ENCODE measurements at places on chromosomes 7 and 10.

GRCh38 chr10:129912986-129913695 is 50.9 kb downstream of the EBF3 start:
- DNase-seq: no peak

DNA sequence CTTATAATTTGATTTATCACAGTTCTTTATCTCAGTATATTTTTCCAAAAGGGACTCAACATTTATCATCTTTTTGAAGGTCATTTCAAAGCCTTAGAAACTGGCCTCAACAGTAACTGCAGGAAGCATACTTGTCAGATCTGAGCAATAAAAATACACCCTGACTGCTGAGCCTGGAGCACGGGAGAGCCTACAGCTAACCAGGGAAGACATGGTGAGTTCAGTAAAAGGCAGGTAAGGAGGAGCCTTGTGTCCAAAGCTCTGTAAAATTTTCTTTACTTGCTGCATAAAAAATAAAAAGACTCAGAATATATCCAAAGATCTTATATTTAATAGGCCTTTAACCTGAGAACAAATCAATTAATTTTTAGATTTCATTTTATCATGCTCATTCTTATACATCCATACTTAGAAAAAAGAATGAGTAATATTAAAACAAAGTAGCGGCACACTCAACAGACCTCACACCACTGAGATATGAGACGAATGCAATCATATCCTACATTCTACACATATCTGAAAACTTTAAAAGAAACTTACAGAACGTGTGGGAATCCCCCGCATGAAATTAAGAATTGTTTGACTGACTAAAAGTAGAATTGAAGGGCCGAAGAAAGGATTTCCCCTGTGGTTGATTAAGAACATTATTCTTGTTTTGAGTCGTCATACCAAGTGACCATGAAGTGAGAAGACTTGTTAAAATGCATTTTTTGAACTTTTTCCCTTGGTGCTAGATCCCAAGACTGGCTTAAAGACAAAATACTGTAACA is 296.4 kb upstream of the MKLN1 start:
- no peak for DNase-seq

GRCh38 chr7:139955109-139955820 is 107.5 kb downstream of the PARP12 start:
- DNase-seq: no peak

GRCh38 chr10:47240173-47240572 is 59.8 kb upstream of the GDF10 start:
- no peak for DNase-seq

GRCh38 chr7:154178895-154179294 is 126.7 kb downstream of the DPP6 start:
- DNase-seq: no peak

DNA sequence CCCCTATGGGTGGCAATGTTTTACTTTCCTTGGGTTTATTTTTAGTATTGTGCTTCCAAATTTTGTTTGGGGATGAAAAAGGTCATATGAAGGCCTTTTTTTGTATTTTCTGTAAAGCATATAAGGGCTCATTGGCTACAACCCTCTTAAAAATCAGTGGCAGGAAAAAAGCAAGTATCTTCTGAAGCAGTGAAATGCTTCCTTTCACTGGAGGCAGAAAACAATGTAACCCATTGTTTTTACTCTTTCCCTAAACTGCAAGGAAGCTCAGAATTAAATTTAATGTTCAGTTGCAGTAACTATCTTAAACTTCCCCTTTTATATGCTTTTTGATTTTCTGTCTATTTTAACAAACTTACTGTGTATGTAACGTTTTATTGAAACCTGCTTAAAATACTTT is 148.7 kb upstream of the LYZL1 start:
- DNase-seq: no peak

- no peak for DNase-seq
Measured at GRCh38 chr10:35399414-35400009, 63.2 kb downstream of the CCNY start.

DNA sequence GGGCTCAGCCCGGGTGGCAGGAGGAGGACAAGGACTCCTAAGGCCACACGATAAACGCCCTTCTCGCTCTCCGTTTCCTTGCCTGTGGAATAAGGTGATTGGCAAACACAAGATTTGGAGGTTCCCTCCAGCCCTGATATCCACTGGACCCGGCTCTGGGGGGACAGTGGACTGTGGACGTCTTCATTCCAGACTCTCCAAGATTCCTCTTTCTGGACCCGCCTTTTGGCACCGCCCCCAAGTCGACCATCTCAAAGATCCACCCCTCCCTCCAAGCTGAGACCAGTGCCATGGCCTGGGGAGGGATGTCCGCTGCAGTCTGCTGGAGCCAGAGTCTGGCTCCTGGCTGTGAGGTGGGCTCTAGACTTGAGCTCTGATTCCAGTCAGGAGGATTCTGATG is 23.6 kb downstream of the ZNF783 start:
- DNase-seq: no peak

- no peak for DNase-seq
Measured at GRCh38 chr10:50554376-50554994, 69.3 kb downstream of the SGMS1 start.

DNA sequence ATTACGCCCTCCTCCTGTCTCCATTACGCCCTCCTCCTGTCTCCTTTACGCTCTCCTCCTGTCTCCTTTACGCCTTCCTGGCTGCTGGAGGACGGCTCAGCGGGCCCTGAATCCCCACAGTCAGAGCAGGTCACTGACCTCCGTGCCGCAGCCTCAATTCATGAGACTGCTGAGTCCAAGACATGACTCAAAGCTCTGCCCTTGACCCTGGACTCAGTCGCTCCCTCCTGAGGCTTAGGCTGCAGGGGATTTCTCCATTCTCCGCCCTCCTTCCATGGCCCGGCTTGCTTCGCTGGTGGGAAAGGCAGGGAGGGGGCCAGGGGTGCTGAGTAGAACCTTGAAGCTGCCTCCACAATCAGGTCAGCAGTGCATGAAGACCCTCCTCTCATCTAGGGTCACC is 21.0 kb upstream of the FOXL3 start:
- DNase-seq: no peak

- DNase-seq: no peak
Measured at GRCh38 chr7:116806046-116806944, 56.1 kb upstream of the CAPZA2 start.

DNA sequence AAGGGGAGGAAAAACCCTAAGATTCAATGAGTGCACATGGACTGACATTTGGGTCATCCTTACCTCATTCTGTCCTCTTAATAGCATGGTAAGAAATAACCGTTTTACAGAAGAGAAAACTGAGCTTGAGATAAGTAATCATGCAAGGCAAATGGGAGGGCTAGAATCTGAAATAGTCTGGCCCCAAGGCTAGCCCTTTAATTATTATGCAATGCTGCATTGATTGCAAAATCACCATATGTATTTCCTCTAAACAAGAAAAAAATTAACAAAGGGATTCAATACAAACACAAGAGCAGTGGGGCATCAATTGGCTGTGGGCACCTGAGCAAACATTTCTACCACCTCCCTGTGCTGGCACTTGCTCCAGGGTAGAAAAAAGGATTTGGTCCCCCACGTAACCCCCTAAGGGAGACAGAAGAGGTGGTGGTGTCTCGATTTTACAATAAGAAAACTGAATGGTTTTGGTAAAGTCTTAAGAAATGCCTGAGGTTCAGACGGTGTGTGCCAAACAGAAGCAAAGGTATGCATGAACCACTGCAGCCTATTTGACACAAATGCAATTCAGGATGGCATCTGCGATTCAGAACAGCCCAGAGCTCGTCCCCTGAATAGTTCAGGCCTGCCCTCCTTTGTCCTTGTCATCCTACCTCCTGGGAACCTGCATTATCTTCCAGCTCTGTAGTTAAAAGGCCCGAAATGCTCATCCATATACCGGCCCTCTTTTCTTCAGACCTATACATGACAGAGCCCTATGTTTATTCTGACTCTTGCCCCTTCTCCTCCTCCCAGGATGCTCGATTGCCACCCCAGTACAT is 23.6 kb downstream of the PIP4K2A start:
- DNase-seq: no peak

GRCh38 chr7:30828591-30828990 is 57.4 kb downstream of the MINDY4 start:
- DNase-seq: no peak

DNA sequence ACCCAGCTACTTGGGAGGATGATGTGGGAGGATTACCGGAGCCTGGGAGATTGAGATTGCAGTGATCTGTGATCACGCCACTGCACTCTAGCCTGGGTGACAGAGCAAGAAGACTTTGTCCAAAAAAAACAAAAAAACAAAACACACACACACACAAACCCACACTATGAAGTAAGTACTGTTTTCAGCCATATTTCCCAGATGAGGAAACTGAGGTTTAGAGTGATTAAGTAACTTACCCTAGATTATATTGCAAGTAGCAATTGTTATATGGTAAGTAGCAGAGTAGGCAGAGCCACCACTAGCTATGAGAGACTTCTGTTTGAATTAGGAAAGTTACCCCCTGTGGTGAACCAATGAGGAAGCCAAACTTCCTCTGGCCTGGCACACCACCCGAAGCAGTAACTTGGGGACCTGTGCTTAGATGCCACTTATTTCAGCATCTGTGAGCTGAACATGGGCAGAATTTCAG is 61.9 kb downstream of the MCU start:
- DNase-seq: no peak

DNA sequence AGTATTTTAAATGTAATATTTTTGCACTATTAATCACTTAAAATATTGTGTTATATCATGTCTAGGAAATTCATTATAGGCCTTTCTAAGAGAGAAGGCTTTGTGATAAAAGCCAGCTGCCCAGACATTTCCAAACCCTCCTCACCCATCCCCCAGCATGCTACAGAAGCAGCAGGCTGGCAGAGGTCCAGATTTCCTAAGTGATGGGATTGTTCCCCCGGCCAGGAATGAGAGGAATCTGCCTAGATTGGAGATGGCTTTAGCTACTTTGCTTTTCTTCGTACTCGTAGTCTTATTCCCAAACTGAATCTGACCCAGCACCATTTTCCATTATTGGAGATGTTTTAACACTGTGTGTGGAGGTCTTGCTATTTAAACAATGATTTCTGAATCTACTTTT is 29.4 kb downstream of the CDK14 start:
- DNase-seq: no peak

GRCh38 chr7:128879939-128880746 is 17.5 kb downstream of the ATP6V1F start:
- DNase-seq: no peak

DNA sequence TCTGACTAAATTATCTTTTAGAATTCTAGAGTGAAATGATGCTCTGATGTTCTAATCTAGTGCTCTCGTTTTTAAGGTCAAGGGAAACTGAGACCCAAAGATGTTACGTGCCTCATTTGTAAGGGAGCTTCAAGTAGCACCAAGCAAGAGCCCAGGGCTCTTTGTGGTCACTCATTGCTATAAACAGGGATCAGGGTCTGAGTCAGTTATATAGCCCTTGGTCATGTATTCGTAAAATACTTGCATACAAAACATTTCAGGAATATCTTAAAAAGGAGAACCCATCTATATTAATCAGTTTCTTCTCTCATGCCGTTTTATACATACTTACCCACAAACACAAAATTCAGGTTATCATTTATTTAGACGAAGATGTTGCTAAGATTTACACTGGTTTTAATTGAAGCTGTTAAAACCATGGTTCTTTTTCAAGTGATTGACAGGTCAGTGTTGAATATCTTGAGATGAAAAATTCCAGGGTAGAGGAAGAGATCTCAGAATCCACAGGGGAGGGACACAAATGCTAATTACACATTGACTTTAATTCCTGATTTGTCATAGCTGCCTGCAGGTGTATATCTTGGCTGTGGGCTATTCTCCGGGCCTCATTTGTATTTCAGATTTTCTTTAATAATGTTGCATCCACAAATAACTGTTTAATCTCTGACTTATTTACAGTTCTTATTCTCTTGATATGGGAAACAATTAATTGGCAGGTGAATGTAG is 188.4 kb downstream of the SND1 start:
- DNase-seq: no peak
